ENCODE measurements at places on chromosomes 7 and 10.

- DNase-seq = peak; percentile 44
- peak overlapping the region; percentile 78 for H3K4me3 ChIP-seq
- no peaks in the 10 kb centered on the region for H3K27me3 ChIP-seq
- peaks cover 83% of the 10 kb centered on the region for H3K4me1 ChIP-seq
- peaks cover 5% of the 10 kb centered on the region for H3K36me3 ChIP-seq
Measured at GRCh38 chr7:139773371-139773770, 4.4 kb downstream of the HIPK2 start.

- H3K4me1 ChIP-seq = no peaks in the 10 kb centered on the region
- H3K4me3 ChIP-seq = no peak overlapping the region
- H3K27ac ChIP-seq = no peak overlapping the region
Measured at GRCh38 chr7:69060516-69060915, 537.8 kb upstream of the AUTS2 start.

DNA sequence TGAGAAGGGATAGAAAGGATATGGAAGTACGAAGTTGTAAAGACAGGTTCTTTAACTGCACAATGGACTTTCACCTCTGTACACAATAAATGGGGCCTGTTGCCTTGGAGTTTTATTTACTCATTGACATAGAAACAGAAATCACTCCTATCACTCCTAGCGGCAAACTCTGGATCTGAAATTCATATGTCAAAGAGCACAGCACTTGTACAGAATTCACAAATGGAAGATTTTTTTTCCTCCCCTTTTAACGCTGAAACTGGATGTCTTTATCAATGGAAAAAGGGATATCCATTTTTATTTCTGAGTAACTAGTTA is 18.2 kb downstream of the NT5C3A start:
- H3K4me3 ChIP-seq = no peak overlapping the region
- no peak for DNase-seq
- H3K27me3 ChIP-seq = no peaks in the 10 kb centered on the region
- H3K36me3 ChIP-seq = no peaks in the 10 kb centered on the region

DNA sequence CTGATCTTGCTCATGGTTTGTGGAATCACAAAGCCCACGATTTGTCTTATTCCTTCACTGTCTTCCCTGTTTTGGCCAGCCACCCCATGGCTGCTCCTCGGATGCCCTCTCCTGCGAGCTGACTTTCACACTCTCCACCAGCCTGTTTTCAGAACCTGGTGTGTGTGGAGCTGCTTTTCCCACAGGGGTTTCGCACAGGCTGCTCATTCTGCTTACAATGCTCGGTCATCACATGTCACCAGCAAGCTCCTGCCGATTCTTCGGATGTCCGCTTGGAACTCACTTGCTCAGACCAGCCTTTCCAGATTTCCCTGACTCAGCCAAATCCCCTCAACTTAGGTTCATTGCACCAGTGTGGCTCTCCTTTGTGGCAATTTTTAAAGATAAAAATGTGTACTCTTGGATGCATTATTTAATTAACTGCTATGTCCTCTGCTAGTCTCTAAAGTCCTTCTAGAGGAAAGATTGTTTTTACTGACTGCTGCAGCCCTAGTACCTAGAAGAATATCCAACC is 1018.6 kb upstream of the LRRTM3 start:
- no peaks in the 10 kb centered on the region for H3K36me3 ChIP-seq
- no peaks in the 10 kb centered on the region for H3K4me1 ChIP-seq
- H3K27ac ChIP-seq = no peak overlapping the region
- DNase-seq = no peak
- no peaks in the 10 kb centered on the region for H3K27me3 ChIP-seq

GRCh38 chr7:117654780-117655179 is 175.0 kb downstream of the CFTR start:
- no peak overlapping the region for H3K4me3 ChIP-seq
- no peak overlapping the region for H3K27ac ChIP-seq
- H3K4me1 ChIP-seq = no peaks in the 10 kb centered on the region
- DNase-seq = no peak
- no peaks in the 10 kb centered on the region for H3K27me3 ChIP-seq

GRCh38 chr10:44946205-44946604 is 13.4 kb upstream of the RASSF4 start:
- no peak overlapping the region for H3K27ac ChIP-seq
- peaks cover 10% of the 10 kb centered on the region for H3K36me3 ChIP-seq
- peak overlapping the region; percentile 22 for H3K4me3 ChIP-seq
- no peak for DNase-seq
- peaks cover 13% of the 10 kb centered on the region for H3K27me3 ChIP-seq

DNA sequence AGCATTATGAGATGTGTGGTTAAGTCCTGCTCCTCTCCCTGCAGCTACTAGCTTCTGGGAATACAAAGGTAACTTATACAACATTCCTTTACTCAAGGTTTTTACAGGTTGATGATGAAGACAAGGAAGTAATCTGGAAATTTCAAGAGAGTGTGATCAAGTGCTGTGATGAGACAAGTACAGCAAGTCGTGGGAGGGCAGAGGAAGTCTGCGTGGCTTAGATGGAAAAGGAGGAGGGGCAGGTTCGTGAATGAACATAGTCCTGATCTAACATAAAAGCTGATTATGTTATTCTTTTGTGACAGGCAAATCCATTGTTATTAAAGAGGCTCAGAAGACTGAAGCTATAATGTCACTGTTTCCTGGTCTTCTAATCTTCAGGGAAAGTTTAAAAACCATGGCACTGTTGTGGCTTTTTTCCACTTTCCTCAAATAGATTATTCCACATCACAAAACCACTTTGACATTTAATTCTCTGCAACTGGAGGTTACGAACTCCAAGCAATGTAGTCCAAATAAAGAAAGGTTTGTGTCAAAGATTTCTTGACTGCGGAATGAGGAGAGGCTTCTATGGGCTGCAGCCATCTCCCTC is 84.1 kb downstream of the CPXM2 start:
- DNase-seq = no peak
- no peak overlapping the region for H3K27ac ChIP-seq
- H3K27me3 ChIP-seq = peaks cover 40% of the 10 kb centered on the region
- peaks cover 2% of the 10 kb centered on the region for H3K36me3 ChIP-seq

- DNase-seq = no peak
- no peak overlapping the region for H3K27ac ChIP-seq
- no peaks in the 10 kb centered on the region for H3K27me3 ChIP-seq
- no peaks in the 10 kb centered on the region for H3K4me1 ChIP-seq
- no peaks in the 10 kb centered on the region for H3K36me3 ChIP-seq
- H3K4me3 ChIP-seq = no peak overlapping the region
Measured at GRCh38 chr10:21808550-21808949, 195.0 kb downstream of the DNAJC1 start.

DNA sequence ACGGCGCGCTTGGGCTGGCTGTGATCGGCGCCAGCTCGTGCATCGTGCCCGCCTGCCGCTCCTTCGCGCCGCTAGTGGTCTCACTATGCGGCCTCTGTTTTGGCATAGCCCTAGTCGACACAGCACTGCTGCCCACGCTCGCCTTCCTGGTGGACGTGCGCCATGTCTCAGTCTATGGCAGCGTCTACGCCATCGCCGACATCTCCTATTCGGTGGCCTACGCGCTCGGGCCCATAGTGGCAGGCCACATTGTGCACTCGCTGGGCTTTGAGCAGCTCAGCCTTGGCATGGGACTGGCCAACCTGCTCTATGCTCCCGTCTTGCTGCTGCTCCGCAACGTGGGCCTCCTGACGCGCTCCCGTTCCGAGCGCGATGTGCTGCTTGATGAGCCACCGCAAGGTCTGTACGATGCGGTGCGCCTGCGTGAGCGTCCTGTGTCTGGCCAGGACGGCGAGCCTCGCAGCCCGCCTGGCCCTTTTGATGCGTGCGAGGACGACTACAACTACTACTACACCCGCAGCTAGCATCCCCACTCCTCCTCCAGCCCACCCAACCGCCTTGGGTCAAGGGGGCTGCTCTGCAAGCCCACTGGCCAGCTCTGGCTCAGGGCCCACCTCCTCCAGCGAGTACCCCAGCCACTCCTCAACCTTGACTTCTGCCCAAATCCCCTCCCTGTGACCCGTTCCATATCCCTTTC is 1.9 kb downstream of the SLC18A3 start:
- no peak for DNase-seq
- peaks cover 3% of the 10 kb centered on the region for H3K4me1 ChIP-seq
- peaks cover 79% of the 10 kb centered on the region for H3K27me3 ChIP-seq
- H3K27ac ChIP-seq = no peak overlapping the region

- H3K27ac ChIP-seq = no peak overlapping the region
- peaks cover 6% of the 10 kb centered on the region for H3K36me3 ChIP-seq
- no peak for DNase-seq
Measured at GRCh38 chr10:70599791-70600190, 2.8 kb downstream of the PRF1 start.

DNA sequence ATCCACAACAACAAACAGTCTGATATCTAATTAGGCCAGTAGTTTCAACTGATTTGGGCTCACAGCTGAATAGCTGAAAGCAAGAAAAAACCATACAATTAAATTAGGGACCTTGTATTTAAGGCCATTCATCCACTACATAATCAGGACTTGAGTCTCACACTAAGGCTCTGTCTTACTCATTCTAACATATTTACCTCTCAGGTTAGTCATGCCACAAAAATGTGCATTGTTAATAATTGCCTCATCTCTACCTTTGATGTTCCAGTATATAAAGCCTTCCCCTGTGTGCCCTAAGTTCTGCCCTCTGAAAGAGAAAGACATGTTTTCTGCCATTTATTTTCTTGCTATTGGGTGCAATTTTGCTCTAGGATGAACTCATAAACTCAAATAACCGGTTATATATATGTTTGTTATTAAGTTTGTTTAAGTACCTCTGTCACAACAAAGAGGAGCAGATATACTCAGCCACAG is 5.3 kb upstream of the C1GALT1 start:
- DNase-seq = no peak
- peaks cover 5% of the 10 kb centered on the region for H3K36me3 ChIP-seq
- H3K27ac ChIP-seq = no peak overlapping the region
- H3K4me3 ChIP-seq = no peak overlapping the region
- peaks cover 21% of the 10 kb centered on the region for H3K4me1 ChIP-seq

DNA sequence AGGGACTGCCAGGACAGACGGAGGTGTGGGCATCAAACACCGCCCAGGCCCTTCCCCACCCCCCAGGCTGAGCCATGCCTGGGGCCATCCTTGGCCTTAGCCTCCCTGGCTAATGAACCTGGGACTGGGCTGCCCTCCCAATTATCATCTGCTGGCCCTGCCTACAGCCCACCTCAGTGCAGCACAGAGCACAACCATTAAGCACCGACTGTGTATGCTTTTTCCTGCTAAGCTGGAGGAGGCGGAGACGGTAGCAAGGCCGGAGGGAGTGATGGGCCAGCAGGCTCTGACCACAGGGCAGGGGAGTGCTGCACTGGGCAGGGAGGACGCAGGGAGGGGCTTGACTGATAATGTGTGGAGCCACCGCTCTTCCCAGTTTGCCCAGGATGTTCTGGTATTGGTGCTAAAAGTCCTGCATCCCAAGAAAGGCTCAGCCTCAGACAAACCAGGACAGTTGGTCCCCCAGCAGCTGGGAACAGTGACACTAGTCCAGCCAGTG is 72.0 kb downstream of the C10orf143 start:
- peaks cover 28% of the 10 kb centered on the region for H3K27me3 ChIP-seq
- H3K36me3 ChIP-seq = no peaks in the 10 kb centered on the region
- DNase-seq = no peak
- no peaks in the 10 kb centered on the region for H3K4me1 ChIP-seq
- no peak overlapping the region for H3K4me3 ChIP-seq

DNA sequence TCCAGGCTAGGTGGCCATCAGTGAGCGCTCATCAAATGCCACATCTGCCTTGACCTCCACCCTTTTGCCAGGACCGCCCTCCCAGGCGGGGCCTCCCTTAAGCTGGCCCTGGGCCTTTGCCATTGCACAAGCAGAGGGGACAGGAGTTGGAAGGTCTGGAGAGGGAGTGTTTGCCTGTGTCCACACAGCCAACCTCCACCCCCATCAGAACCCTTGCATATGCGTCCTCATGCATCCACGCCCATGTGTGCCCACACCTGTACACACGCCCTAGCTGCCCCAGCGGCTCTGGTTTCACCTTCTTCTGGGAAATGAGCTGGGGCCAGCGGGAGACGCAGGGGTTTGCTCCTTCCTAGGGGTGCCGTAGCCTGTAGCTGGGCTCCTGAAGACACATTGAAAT is 64.0 kb downstream of the NEURL1 start:
- H3K27me3 ChIP-seq = peaks cover 28% of the 10 kb centered on the region
- H3K4me1 ChIP-seq = peaks cover 16% of the 10 kb centered on the region
- H3K4me3 ChIP-seq = no peak overlapping the region

- no peaks in the 10 kb centered on the region for H3K4me1 ChIP-seq
- peaks cover 3% of the 10 kb centered on the region for H3K27me3 ChIP-seq
- H3K36me3 ChIP-seq = no peaks in the 10 kb centered on the region
- H3K4me3 ChIP-seq = no peak overlapping the region
- no peak overlapping the region for H3K27ac ChIP-seq
- DNase-seq = no peak
Measured at GRCh38 chr7:37524797-37525196, 76.1 kb upstream of the ELMO1 start.

DNA sequence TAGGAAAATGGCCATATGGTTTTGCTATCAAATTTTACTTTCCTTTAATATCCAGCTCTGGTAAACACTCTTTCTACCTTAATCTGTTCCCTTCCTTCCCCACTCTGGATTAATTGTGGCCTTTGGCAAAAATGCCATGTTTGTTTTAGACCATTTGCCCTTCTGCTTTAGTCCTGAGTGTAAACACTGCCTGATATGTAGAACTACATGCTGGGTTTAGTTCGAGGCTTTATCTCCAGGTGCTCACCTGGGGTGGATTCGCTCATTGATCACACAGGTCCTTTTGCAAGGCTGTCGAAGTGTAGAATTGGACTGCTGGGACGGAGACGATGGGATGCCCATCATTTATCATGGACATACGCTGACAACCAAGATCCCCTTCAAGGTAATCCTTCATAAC is 94.1 kb downstream of the NOC3L start:
- no peak for DNase-seq
- H3K4me3 ChIP-seq = no peak overlapping the region
- no peak overlapping the region for H3K27ac ChIP-seq
- no peaks in the 10 kb centered on the region for H3K4me1 ChIP-seq

- H3K4me3 ChIP-seq = no peak overlapping the region
- no peaks in the 10 kb centered on the region for H3K36me3 ChIP-seq
- H3K4me1 ChIP-seq = no peaks in the 10 kb centered on the region
- DNase-seq = no peak
- no peaks in the 10 kb centered on the region for H3K27me3 ChIP-seq
Measured at GRCh38 chr7:9582824-9583223, 1149.4 kb downstream of the NXPH1 start.

DNA sequence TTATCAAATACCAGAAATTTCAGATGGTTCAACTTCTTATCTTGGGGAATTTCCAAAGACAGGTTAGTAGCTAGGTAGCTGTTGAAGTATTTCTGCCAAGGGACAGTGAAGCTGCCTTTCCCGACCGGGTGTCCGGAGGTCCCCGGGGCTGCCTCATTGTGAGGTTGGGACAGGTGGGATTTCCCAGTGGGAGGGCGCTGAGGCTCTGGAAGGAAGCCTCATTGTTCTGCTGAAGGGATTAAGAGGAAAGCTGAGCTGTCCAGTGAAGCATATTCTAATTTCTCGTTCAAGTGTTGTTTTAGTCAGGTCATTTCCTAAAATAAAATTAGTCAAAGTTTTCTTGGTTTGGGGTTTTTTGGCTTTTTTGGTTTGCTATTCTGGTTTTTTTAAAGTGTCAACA is 244.2 kb downstream of the MGMT start:
- no peaks in the 10 kb centered on the region for H3K27me3 ChIP-seq
- peak overlapping the region; percentile 85 for H3K27ac ChIP-seq
- peaks cover 5% of the 10 kb centered on the region for H3K36me3 ChIP-seq
- DNase-seq = no peak
- H3K4me1 ChIP-seq = no peaks in the 10 kb centered on the region
- H3K4me3 ChIP-seq = no peak overlapping the region

GRCh38 chr10:116126954-116127695 is 145.9 kb downstream of the GFRA1 start:
- H3K4me3 ChIP-seq = no peak overlapping the region
- H3K27me3 ChIP-seq = no peaks in the 10 kb centered on the region
- DNase-seq = no peak

Measured in activated T-cell treated with anti-CD3 and anti-CD28 coated beads, Interleukin-2, amount 50 U/mL, for 72 hours (primary cell).